ENCODE measurements at places on chromosomes 2 and 18.

DNA sequence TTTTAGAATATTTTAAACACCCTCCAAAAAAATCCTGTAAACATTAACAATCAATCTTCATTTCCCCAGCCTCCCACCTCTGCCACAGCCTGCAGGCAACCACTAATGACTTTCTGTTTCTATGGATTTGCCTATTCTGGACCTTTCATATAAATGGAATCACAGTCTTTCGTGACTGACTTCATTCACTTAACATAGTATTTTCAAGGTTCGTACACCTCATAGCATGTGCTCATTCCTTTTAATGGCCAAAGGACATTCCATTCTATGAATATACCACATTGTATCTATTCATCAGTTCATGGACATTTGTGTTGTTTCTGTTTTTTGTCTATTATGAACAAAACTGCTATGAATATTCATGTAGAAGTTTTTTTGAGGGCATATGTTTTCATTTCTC lies 48.5 kb downstream of the NAT8 start:
- no peak for DNase-seq

DNA sequence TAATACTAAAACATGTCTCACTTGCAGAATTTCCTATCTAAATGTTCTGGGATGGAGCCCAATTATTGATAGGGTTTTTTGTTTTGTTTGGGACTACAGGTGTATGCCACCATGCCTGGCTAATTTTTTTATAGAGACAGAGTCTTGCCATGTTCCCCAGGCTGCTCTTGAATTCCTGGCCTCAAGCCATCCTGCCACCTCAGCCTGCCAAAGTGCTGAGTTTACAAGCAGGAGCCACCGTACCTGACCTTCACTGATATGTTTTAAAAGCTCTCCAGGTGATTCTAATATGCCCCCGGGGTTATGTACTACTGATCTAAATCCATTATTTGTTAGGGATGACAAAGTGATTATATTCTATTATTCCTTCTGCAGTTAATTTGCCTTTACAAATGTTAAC lies 2.2 kb downstream of the ELAC1 start:
- peak; percentile 15 for DNase-seq

GRCh38 chr2:191870744-191871143 lies 23.9 kb upstream of the CAVIN2 start:
- DNase-seq, result no peak

DNA sequence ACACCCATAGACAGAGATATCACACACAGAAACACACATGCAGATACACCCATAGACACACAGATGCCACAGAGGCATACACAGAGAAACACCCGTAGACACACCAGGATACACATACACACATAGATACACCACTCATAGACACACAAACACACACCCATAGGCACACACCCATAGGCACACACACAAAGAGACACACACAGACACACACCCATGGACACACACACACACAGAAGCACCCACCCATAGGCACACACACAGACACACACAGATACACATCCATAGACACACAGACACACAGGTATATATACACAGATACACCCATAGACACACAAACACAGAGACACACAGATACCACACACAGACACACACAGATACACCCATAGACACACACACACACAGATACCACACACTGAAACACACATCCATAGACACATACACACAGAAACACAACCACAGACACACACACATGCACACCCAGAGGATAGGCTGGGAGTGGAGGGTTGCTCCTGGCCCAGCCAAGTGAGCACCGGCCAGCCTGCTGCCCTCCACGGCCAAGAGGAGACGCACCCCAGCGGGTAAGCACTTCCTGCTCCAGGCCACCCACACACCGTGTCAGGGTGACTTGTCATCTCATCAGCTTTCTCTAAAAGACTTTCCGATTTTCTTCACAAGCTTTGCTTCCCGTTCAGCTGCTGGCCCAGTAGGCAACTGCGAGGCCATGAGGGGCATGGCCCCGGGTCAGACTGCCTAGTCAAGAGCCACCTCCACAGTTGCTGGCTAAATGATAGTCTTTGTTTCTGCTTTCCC lies 14.1 kb upstream of the CNNM3 start:
- DNase-seq, result no peak

DNA sequence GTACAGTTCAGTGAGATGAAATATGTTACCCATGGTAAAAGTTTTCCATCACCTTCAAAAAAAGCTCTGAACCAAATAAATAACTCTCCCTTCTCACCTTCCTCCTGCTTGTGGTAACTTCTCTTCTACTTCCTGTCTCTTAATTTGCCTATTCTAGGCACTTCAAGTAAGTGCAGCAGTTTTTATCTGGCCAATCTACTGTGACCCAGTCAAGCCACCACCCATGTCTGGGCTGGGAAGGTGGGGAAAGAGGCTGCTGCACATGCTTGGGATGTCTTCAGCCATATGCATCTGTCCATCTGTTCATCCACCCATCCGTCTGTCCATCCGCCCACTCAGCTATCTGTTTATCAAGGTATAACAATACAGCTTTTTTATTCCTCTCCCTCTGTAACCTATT lies 31.6 kb downstream of the ZNF532 start:
- DNase-seq, result no peak

- peak; percentile 82 for DNase-seq
Observed at GRCh38 chr2:74816540-74817303, 17.2 kb upstream of the HK2 start.

DNA sequence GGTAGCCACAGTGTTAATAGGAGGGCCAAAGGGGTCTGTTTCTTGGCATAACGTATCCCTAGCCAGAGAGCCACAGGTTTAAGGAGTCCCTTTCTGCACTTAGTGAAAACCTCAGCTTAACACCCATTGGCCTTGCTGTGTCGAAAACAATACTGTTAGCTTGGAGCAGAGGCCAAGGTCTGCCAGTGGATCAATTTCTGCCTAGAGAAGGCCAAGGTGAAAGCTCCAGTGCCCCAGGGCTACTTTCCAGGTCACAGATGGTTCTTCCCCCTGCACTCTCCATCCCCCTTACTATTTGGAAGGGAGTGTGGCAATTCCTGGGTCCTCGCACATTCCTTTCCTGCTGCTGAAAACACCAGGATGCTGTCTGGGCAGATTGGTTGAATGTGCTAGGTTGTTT lies 74.8 kb upstream of the TNP1 start:
- DNase-seq, result no peak

- DNase-seq, result no peak
Observed at GRCh38 chr2:174176898-174177297, 71.4 kb downstream of the OLA1 start.

- no peak for DNase-seq
Observed at GRCh38 chr2:120751553-120751952, 15.9 kb downstream of the GLI2 start.

GRCh38 chr2:119846021-119846420 lies 86.3 kb downstream of the PTPN4 start:
- no peak for DNase-seq

DNA sequence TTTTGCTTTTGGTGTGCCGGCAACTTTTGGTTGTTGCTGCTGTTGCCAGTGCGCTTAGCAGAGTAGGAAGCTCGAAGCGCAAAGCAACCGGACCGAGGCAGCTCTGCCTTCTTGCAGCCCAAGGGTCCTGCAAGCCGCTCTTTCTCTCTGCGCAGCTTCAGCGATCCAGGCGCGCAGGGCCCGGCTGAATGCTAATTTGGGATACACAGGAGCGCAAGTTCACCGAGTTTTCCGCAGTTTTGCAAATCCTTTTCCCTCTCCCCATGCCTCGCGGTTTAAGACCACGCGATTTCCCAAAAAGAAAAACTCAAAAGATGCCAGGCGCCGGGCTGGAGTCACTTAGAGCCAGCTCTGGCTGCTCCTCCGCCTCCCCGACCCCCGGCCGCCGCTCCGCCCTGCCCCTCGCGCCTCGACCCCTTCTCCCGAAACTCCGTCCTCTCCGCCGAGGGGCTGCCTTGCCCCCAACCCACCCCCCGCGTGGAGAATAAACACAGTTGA lies 13.5 kb upstream of the SIX3 start:
- DNase-seq, result no peak
